Stimulated activated CD4-positive, alpha-beta T cell treated with anti-CD3 and anti-CD28 coated beads, Interleukin-4, amount 100 ng/mL, for 24 hours (primary cell): ENCODE measurements at places on chromosomes 13 and 19.
A peak's percentile ranks its signal among the peaks of the same experiment; 100 is the strongest.

DNA sequence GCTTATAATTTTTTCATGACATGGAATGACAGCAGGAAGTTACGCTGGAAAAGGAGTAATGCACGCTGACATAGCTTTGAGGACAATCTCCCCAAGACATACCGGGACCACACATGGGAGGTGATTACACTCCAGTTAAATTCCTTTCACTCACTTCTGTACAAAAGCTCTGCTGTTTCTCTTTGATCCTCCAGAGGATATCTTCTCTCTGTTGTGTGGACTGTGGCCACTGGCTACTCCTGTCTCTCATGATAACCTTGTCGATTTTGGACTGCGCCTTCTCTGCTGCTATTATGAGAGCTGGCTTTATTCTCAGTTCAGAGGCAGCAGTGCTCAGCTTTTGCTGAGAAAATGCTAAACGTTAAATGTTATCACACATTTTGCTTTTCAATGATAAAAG, 464.6 kb downstream of the FGF9 start:
- no peak for DNase-seq

GRCh38 chr19:11174336-11174735, 18.8 kb upstream of the SPC24 start:
- no peak for DNase-seq

DNA sequence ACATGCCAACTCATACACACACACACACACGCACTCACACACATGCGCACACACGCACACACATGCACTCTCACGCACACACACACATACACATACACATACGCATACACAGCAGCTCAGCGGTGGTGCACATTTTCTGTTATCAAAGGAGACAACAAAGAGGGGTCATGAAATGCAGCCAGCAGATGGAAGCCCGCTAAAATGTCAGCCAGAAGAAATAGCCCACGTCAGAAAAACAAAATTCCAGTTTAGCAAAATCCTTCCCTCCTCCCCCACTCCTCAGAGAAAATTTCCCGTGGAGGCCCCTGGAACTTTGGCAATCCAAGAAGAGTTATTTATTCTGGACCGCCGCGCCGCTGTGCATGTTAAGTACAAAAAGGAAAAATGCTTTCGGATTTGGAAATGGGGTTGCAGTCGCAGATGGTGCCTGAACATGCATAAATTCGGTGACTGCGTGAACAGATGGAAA, 114.6 kb upstream of the VSTM2B start:
- DNase-seq = no peak

- no peak for DNase-seq
These were observed 50.3 kb downstream of the CCDC70 start for GRCh38 chr13:51912091-51912490.

- no peak for DNase-seq
These were observed 23.7 kb upstream of the MAB21L1 start for GRCh38 chr13:35500144-35500543.

DNA sequence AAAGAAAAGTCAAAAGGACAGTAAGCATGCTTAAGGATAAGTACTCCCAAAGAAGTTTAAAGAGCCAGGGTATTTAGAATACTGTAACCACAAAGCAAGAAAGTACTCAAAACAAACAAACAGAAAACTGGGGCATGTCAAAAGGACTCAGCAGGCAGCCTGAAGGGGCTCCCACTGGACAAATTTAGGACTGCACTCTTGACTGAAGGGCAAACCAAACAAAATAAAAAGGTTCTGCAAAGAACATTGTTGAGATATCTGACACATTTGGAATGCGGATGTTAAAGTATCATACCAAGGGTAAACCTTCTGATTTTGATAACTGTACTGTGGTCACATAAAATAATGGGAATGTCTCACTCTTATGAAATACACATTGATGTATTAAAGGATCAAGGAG, 157.4 kb downstream of the TNFSF13B start:
- DNase-seq = no peak

DNA sequence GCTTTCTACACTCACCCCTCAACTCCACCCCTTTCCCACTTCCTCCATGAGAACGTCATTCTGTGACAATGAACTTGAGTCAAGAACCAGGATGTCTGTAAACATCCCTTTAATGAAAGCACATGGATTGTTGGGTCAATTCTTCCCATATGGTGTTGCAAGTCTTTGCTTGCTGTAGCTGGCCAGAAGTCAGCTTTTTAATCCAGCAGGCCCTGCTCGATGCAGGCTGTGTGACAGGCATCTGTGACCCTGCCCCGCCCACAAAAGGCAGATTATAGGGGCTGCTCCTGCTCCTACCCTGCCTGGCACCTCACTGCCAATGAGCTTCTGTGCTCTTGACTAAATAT, 78.0 kb downstream of the STARD13 start:
- DNase-seq = no peak

- no peak for DNase-seq
These were observed 197.1 kb downstream of the VWA8 start for GRCh38 chr13:41763782-41764181.

DNA sequence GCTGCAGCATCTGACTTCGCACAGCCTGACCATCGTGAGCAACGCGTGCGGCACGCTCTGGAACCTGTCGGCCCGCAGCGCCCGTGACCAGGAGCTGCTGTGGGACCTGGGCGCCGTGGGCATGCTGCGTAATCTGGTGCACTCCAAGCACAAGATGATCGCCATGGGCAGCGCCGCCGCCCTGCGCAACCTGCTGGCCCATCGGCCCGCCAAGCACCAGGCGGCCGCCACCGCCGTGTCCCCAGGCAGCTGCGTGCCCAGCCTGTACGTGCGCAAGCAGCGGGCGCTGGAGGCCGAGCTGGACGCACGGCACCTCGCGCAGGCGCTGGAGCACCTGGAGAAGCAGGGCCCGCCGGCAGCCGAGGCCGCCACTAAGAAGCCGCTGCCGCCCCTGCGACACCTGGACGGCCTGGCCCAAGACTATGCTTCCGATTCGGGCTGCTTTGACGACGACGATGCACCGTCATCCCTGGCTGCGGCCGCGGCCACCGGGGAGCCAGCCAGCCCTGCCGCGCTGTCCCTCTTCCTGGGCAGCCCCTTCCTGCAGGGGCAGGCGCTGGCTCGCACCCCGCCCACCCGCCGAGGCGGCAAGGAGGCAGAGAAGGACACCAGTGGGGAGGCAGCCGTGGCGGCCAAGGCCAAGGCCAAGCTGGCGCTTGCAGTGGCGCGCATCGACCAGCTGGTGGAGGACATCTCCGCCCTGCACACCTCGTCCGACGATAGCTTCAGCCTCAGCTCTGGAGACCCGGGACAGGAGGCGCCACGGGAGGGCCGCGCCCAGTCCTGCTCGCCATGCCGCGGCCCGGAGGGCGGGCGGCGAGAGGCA, 13.6 kb downstream of the C19orf25 start:
- peak; percentile 40 for DNase-seq

DNA sequence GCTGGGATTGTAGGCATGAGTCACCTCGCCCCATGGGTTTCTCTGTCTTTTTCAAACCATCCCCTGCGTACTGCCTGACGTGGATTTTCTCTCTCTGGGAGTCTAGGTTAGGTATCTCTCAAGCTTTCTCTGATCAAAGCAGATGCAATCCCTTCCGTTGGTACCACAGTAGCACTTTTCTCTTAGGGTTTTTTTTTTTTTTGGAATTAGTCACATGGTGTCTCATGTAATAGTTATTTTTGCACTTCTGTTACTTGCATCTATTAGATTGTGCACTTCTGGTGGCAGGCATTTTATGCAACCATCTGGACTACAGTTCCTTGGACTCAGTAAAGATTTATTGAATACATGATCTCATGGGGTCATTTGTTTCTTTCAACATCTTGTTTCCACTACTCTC, 72.1 kb downstream of the GPC6 start:
- DNase-seq = no peak

DNA sequence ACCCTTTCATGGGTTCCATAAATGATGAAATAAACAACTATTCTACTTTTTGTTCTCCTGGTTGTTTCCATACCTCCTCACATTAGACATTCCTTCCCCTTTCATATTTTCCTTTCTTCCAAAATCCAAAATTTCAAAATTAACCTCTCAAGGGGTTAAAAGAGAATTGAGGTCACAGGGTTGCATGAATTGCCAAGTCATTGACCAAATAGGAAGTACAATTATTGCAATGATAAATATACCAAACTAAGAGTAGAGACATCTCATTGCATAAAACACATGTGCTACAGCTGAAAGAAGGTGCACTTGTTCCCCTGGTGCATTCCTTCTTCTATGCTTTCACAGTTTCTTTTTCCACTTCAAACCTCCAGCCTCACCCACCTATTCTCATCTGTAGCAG, 136.1 kb downstream of the KCTD12 start:
- DNase-seq = no peak

- peak; percentile 84 for DNase-seq
These were observed at the start of gene GEMIN7 for GRCh38 chr19:45079063-45079910. GEMIN7 (plus strand) TSS chr19:45079260; CDS start chr19:45090115, 10,855 bp downstream.

DNA sequence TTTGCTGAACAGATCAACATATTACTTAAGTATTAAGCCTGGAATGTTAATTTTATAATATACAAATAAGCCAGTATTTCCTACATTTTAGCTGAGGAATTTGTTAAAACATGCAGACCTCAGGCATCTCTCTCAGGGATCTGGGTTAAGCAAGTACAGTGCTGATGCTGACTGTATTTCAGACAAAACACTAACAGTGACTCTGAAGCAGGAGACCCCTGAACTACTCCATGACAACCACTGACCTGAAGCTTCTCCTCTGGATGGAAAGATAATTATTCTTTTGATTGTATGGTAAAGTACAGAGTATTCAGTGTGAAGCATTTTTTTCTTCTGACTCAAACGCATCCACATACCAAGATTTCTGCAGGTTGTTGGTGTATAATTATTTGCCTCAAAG, 680.8 kb downstream of the LIG4 start:
- DNase-seq = no peak

- no peak for DNase-seq
These were observed 940 bp upstream of the DCUN1D2 start for GRCh38 chr13:113491418-113491883.

DNA sequence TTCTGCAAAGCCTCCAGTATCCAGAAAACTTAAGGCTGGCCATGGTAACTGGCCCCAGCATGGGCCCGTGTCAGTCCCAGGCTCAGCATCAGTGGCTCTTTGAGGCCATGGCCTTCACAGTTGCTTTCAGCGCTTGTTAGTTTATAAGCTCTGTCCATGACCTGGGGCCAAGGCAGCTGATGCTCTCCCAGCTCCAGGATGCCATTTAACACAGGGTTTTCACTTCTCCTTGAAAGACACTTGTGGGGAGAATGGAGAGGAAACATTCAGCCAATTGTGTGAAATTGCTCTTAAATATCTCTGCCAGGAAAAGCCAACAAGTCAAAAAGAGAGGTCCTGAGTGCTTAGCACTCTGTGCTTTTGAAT, 321.3 kb downstream of the FOXO1 start:
- no peak for DNase-seq

DNA sequence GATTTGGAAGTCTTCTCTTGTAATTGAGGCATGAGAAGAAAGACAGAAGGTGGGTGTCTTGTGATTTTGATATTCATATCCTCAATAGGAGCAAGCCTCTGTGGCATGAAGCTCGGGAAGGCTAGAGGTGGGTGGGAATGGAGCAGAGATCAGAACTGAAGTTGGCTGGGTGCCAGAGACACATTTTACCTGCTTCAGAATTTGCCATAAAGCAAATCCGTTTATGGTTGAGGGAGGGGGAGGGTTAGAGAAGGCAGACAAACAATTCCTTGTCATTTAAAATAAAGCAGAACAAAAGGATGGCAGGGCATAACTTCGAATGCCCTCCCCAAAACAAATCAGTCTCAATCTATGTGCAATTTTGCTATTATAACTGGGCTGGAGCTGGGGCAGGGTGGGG, 305.9 kb downstream of the KLF5 start:
- DNase-seq = no peak

DNA sequence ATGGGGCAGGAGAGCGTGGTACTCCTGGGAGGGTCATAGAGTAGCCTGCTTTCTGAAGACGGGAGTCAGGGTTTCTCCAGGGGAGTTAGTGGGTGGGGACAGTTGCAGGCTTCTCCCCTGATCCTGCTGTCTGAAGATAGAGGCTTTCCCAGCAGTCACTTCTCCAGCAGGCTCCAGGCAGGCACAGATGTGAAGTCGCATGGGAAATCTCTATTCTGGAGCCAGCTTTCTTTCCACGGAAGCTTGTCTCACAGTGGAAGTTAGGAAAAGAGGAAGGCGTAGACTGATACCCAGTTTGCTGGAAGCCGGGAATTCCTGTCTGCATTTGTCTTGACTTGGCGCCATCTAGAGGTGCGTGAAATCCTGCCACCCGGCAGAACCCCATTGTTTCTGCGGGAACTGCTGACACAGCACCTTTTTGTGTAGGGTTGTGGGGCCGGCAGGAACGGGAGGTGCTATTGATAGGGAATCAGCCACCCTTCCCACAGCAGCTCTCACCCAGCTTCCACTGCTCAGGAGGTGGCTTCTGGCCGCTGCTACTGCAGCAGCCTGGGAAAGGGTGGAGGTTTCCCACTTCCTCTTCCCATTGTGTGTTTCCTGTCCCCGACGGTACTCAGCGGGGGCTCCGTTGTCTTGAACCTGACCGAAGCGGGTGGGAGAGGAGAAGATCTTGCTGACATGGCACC, 28.5 kb upstream of the NPAS1 start:
- peak; percentile 73 for DNase-seq

DNA sequence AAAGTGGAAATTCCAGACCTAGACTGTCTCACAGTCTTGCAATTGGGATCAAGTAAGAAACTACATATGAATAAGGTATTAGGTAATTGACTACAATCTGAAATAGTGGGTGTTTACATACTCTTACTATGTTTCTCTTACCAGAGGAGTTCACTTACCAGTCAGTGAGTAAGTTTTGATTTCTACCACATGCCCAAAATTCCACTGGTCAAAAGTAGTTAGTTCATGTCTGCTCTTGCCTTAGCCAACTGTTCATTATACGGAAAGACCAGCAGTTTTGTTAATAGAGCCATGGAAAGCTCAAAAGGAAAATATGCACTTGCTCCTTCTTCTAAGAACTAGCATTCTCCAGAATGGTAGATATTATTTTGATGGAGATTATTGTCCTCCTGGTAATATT, 490.8 kb downstream of the RFC3 start:
- no peak for DNase-seq

DNA sequence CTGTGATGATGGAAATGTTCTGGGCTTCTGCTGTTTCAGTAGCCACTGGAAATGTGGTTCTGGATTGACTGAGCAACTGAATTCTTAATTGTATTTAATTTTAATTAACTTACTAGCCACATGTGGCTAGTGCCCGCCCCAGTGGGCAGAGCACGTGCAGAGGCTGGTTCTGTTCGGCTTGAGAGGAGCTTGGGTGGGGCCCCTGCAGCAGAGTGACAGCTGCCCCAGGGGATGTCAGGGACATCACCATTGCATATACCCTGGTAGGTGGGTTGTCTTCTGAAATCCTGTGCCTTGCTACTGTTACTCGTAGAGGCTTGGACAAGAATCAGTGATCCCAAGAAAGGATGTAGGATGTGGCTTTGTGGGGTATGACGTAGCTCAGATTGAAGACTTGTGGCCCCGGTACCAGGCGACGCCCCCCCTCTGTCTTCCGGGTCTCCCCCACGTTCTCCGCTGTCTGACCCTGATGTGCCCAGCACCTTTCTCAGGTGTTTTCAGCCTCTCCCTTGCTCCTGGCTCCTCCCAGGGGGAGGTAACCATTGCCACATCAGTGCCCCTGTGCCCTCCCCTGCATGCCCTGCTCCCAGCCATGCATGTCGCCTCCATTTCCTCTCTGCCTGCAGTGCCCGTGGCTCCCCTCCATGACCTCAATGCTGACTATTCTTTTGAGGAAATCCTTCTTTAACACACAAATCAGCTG, 102.6 kb upstream of the RNF113B start:
- no peak for DNase-seq

GRCh38 chr13:27295660-27296059, 25.0 kb downstream of the RASL11A start:
- no peak for DNase-seq

- DNase-seq = peak; percentile 42
These were observed 17.9 kb upstream of the TINCR start for GRCh38 chr19:5585461-5586299.

GRCh38 chr19:38892841-38893240, 6.6 kb downstream of the SIRT2 start:
- DNase-seq = no peak
